ENCODE measurements at places on chromosomes 5 and 9.

DNA sequence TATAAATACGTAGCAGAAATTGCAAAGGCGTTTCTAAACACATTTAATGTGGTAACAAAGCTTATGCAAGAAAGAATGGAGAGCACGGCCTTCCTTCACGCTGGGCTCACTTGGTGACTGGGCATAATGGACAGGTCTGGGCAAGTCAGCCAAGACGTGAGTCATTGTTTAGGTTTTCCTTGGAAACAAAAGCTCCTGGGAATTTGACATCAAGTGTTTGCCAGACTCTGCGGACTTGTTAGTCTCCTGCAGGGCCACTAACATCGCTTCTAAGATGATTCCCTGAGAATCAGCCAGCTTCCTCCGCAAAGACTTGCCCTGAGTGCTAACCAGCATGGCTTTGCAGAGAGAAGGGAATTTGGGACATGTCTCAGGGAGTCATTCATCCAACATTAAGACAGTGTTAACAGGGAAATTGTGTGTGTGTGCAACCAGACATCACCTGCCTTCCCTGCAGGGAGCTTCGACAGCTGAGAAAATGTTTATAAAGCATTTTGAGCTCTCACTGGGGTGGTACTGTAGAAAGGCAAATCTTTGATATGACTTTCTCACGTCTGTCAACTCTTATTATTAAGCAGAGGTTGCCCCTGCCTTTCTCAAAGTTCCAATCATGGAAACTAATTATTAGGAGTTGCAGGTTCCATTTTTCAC lies 182.5 kb downstream of the NTRK2 start:
- DNase-seq: peak; percentile 67

- no peak for DNase-seq
These were observed 34.2 kb upstream of the FBN2 start for GRCh38 chr5:128572051-128572929.

DNA sequence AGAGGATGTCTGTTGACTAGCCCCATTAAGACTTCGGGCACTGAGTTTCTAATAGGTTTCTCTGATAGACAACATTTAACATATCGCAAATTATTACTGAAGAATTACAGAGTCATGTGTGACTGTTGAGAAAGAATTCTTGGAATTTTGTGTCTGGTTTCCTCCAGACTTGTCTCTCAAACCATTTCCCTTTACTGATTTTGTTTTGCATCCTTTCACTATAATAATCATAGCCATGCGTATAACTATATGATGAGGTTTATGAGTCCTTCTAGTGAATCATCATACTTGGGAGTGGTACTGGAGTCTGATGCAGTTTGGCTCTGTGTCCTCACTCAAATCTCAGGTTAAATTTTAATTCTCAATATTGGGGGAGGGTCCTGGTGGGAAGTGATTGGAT lies 27.0 kb downstream of the ZNF169 start:
- DNase-seq: no peak

- peak; percentile 43 for DNase-seq
These were observed 2.3 kb downstream of the RXFP3 start for GRCh38 chr5:33938507-33938796.

DNA sequence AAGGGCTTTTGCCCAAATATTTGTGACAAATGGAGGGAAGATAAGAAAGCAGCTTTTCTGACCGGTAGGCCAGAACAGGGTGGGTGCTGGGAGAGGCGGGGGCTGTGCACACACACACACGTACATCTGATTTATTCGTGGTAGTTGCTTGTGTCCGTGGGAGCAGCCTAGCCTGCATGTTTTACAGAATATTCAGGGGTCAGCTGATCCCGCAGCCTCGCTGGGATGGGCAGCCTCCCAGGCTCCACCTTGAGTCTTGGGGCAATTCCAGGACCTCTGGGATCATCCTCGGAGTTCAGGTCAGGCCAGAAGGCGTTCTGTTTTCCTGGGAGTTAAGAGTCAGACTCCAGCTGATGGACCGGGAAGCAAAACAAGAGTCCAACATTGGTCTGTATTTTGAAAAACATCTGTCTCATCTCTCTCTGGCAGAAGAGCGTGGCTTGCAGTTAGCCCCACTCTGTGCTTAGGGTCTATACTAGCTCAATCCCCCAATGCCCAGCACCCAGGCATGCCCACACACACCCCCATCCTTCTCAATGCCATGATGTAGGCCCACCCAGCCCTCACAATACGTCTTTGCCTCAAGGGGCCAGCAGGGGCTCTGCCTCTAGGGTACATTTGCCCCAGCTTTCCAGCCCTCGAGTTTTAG lies 210.6 kb downstream of the GOLPH3 start:
- no peak for DNase-seq

GRCh38 chr5:173785400-173785799 lies 102.7 kb upstream of the CPEB4 start:
- no peak for DNase-seq

DNA sequence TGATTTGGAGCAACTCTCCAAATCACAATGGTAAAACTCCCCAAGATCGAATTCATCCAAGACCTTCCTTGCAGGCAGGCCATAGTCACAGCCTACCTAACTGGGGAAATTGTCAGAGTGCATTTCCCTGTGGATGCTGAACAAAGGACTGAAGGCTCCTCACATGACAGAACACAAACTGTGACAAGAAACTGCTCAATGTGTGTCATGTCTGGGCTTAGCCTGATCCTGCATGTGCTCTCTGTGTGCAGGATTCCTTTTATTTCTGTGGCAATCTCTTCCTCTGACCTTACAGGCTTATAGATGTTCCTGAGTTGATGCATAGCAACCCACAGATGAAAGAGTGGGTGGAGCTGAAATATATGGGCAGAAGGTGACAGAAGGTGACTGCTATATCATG lies 465.8 kb downstream of the ICE1 start:
- no peak for DNase-seq

- DNase-seq: no peak
These were observed 150.3 kb upstream of the COL5A1 start for GRCh38 chr9:134491196-134491835.

Data from retina (tissue), 1 donor.